B cell (primary cell): ENCODE measurements at places on chromosomes 2 and 18. TPM values are rescaled to one million over a fixed set of nuclear protein-coding genes. Genes with fewer than 3 reads are reported as not detected.
A peak's percentile ranks its signal among the peaks of the same experiment; 100 is the strongest.

- DNase-seq = no peak
Measured at GRCh38 chr2:237492137-237492890, 5.3 kb downstream of the MLPH start.

- no peak for DNase-seq
Measured at GRCh38 chr2:150526827-150527226, 39.4 kb upstream of the RND3 start.

DNA sequence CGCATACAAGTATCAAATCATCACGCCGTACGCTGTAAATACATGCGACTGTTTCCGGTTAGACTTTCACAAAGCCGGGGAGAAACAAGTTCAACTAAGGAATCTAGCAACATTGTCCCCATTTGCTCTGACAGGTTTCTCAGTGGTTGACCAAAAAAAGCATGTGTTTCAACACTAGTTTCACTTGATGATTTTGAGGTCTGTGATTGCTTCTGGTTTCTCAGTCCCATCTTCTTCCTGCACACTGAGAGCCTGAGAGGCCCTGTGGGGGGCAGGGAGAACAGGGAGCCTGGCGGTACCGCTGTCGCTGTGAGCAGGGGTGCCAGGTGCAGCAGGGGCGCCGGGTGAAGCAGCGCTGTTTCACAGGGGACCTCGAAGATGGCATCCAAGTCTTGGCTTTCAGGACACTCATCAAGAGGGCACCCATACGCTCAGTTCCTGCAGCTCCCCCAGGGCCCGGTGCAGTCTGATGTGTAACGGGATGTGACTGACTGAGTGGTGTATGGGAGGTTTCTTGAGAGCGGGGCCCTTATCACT, 270.9 kb downstream of the TWIST2 start:
- DNase-seq = no peak

DNA sequence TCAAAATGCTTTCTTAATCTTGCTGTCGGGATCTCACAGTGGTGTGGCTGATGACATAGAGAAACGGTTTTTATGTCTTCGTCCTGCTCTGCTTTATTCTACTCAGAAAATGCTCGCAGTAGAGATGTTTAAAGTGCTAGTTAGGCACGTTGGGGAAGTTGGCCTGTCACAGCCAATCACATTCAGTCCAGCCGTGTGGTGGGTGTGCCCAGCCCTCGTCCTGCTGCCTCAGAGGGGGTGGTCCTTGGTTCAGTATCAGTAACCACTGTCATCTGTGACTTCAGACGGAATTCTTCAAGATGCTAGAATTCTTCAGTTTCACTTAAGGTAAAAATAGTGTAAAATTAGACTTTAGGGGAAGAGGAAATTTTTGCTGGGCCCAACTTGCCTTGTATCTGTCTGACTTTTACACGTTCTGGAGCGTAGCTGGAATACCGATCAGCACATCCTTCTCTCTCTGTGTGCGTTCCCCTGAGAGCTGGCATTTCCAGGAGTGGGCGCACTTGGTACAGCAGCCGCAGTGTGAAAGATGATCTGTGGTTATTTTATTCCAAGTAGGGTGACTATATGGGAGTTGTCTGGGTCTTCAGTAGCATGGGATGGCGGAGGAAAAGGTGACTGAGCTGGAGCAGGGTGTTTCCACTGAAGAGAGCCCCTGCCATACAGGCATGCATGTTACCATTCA, 18.5 kb downstream of the TRAF3IP1 start:
- DNase-seq = no peak

DNA sequence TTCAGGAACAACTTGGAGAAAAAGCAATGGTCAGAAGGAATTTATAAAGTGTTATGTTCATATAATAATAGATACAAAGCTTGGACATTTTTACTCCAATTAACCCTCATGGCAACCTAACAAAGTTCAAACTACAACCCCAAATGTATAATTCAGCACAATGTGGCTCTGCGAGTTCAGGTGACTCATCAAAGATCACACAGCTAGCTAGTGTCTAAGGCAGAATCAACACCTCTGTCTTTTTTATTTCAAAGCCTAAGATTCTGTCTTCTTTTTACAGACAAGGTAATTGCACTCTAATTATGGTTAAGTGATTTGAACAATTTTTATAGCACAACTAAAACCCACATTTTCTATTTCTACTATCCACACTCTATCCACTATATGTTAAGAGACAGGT, 90.5 kb downstream of the CHST9 start:
- DNase-seq = no peak

DNA sequence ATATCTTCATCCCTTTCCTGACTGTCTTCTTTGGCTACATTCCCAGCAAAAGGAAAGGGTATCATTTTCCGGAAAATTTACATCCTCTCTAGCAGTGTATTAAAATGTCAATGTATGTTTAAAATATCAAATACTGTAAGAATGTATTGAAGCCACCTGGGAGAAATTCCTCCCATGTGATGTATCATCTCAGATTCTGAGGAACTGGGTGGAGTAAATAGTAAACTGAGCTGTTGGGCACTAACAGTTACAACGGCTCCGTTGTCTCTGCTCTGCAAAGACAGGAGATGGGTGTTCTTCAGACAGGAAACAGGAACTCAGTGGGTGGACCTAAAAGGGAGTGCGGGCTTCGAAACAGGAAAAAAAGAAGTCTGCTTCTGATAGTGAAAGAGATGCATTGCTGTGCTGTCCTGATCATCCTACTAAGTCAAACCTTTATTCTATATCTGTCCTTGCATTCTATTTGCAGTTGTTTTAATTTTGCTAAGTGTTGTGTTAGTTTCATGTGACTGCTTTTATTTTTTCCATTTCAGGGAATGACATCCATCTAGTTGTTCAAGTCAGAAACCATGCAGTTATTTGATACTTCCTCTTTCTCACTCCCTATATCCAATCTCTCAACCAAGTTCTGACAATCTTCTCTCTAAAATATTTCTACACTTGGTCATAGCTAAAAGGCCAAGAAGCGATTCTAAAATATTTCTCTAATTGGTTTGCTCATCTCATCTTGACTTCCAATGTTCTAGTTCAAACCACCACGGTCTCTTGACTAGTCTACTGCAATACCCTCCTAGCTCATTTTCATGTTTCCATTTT, 19.4 kb downstream of the DOK1 start:
- peak; percentile 69 for DNase-seq

GRCh38 chr18:35041815-35042387, 688 bp downstream of the MAPRE2 start:
- DNase-seq = peak; percentile 39

DNA sequence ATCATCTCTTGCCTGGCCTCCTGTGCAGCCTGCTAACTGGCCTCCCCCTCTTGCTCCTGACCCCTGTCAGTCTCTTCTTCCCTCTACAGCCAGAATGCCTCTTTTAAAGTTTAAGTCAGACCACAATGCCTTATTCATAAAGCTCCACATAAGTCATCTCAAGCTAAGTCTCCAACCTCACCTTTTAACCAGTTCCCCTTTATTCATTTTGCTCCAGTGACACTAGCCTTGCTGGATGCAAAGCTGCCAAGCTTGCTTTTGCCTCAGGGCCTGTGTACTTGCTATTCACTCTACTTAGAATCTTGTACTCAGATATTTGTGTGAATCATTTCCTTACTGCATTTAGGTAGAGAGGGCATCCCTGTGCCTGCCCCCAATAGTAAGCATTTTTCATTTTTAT, 180.9 kb downstream of the PDE1A start:
- no peak for DNase-seq

DNA sequence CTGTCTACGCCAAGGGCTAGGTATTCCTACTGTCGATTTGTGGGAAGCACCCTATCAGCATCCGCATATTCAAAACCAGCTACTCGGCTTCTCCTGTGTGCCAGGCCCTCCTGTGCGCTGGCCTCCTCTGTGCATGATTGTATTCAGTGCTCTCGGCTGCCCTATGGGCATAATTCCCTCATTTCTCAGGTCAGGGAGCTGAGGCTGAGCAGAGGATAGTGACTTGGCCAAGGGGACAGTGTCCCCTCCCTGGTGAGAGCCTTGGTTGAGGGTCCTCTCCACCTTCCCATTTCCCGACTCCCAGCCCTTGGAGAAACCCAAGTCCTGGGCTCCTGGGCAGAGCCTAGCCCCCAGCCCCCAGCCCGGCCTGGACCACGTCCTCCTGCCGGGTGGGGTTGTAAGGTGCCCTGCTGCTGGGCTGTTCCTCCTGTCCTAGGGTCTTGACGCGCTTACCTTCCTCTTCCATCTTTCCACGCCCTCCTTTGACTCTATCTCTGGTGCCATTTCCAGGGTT, 6.3 kb upstream of the HS6ST1 start:
- no peak for DNase-seq

DLGAP1 gene
- total RNA-seq = 0.07 and 0.15 TPM in 2 replicates

REG3A gene
- not detected in 2 replicates for total RNA-seq
